CD4-positive, alpha-beta T cell (primary cell): ENCODE measurements at places on chromosomes 3 and 15.

DNA sequence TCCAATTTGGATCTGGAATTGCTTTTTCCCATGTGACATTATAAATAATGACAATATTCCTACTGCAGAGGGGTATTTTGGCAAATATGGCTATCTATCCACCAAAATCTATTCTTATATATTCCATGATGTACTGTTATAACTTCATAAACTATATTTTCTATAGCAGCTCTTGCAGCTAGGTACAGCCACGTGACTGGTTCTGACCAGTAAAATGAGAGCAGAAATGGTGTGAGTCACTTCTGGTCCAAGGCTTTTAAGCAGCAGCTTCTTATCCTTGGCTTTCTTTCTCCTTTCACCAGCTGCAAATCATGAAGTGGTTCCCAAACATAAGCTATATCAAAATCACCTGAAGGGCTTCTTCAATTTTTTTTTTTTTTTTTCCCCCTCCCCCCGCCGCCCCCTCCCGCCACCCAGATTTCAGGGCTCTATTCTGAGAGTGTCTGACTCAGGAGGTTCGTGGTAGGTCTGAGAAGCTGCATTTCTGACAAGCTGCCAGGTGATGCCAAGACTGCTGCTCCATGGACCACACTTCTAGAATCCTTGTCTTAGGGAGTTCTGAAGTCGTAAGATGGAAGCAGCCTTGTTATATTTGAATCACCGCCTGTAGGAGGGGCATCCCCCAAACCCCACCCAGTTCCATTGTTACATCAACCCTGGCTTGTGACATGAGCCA lies 357.5 kb downstream of the CHST2 start:
- no peak for DNase-seq

DNA sequence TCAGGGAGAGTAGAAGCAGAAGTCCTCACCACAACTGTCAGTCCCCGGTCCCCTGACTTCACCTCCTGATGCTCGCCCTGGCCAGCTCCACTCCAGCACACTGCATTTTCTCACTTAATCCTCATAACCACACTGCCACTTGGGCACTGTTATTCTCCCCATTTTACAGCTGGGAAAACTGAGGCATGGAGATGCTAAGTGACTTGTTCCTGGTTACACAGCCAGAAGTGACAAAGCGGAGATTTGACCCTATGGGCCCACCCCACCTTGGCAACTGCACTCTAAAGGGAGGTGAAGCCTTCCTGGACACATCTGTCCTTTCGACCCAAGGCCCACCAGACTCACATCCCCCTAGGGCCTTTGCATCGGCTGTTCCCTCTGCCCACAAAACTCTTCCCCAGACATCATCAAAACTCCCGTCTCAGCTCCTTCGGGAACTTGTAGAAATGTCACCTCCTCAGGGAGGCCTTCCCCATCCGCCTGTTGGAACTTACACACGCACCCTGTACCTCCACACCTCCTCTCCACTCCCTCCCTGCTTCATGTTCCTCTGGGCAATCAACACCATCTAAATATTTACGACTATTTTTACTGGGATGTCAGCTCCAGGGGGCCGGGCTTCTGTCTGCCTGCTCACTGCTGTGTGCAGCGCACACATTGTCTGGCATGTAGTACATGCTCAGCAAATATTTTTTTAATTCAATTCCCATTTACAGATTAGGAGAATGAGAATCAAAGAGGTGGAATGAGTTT lies 3.1 kb downstream of the GRIP2 start:
- DNase-seq: no peak

DNA sequence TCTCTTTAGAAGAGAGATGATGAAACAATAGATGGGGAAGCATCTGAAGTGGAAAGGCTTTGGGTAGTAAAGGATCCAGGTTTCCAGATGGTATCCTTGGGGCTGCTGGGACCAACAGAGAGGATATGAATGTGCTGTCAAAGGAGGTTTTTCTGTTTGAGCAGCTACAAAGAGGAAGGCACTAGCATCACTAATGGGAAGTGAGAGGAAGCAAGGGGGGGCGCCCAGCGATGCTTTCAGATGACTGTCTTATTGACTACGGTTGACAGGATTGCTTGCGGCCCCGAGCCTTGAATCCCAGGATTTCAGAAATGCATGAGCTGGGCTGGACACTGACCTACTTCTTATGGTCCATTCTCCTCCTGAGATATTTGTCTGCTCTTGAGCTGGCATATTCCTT lies 103.8 kb upstream of the GALNT15 start:
- DNase-seq: no peak

- DNase-seq: no peak
Measured at GRCh38 chr15:75397494-75397893, 29.1 kb upstream of the MAN2C1 start.

DNA sequence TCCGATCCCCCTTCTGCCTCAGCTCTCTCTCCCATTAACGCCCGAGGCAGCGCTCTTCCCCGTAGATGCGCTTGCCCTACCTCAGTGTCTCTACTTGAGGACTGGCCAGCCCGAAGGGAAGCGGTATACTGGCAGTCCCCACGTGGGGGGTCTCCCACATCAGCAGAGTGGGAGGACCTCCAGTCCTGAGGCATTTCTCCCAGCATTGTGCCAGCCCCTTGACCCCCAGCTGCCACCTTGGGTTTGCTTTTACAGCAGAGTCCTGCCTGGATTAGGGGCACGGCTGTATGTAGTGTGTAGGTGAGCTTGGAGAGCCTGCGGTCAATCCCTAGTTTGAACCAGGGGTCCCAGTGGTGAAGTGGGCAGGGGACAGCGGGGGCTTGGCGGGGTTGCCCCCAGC lies 767 bp downstream of the SEMA3F start:
- no peak for DNase-seq

- no peak for DNase-seq
Measured at GRCh38 chr3:150602426-150603152, 532 bp upstream of the SELENOT start.

- no peak for DNase-seq
Measured at GRCh38 chr3:15771444-15771843, 26.3 kb downstream of the ANKRD28 start.

- no peak for DNase-seq
Measured at GRCh38 chr3:53180305-53181023, 19.5 kb downstream of the PRKCD start.

- no peak for DNase-seq
Measured at GRCh38 chr3:52023860-52024764, 28.4 kb upstream of the RPL29 start.

DNA sequence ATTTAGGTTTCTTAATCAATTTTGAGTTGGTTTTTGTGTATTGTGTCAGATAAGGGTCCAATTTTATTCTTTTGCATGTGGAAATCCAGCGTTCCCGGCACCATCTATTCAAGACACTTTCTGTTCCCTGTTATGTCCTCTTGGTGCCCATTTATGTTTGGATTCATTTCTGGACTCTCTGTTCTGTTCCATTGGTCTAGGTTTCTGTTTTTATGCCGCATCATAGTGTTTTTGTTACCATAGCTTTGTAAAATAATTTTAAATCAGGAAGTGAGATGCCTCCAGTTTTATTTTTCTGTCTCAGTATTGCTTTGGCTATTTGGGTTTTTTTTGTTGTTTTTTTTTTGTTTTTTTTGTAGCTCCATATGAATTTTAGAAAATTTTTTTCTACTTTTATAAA lies 97.1 kb downstream of the LRRC28 start:
- DNase-seq: no peak

DNA sequence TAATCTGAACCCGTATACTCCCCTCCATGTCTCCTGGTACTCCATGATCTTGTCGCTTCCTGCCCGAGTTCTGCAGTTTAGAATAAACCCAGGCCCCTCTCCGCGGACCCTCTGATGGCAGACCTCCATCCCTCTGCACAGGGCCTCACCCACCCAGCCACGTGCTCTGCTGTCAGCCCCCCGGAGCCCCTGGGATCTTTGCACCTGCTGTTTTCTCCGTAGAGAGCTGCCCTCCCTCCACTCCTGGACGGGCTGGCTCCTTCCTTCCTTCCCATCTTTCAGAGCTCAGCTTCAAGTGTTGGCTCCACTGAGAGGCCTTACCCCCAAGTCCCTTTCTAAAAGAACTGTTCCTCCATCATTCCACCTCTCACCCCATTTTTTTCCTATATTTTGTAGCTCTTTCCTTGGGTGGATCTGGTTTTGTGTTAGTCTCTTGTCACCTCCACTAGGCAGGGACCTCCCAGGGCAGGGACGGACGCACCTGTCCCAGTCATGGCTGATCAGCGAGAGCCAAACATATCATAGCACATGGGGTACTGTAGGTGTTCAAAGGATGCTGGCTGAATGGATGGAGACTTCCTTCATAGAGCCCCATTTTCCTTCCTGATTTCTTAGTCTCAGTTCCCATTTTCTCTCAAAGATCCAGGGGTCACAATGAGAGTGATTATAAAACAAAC lies 106.6 kb downstream of the VGLL4 start:
- DNase-seq: no peak

DNA sequence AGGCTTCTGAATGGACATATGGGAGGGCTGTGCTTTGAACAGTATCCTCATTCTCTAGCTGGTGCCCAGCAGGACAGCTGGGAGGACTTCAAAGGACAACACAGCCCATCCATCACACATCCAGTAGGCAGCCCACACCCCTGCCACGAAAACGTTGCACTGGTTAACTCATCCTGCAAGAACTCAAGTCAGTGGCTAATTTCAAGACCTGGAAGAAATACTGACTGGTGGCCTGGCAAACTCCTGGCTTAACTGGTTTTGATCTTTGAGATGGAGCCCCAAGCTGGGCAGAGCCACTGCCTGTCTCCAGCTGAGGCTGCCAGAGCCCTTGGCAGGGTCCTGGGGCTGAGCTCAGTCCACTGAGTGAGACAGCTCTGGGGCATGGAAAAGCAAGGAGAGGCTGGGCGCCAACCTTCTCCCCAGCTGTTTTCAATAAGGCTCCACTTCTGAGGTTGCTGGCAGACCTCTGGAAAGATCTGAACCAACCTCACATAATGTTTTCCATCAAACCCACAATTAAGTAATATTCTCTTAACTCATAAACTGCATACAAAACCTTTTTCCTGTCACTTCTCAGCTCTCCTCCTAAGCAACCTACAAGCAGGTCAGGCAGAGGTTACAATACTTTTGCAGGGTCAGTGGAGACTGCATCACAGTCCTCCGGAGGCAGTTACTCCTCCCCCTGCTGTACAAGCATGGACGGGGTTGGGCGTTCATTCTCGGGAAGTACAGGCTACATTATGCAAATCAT lies 110.3 kb downstream of the MYLK start:
- DNase-seq: no peak

DNA sequence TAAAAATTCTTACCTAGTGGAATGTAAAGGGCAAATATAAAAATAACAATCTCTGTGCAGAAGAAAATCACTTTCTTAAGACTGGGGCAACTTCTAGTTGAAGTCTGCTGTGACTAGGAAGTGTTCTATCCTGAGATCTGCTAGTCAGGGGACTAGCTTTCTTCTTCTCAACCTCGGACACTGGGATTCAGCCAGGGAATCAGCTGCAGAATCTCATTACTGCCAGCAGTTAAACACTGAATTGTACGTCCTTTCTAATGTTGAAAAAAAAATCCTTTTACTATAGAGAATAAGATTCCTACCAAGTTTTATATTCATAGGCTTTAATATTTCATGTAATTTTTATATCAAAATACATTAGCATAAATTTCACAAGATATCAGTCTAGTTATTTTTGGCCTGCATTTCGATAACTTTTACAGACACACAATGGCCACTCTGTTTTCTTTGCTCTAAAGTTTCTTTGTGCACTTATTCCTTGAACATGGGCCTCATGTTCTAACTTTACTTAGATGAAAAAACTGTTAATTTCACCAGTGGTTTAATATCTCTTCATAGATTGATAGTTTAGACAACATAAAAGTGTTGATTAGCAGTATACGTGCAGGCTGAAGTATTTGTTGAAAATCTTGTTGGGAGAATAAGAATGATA lies 2.6 kb upstream of the NEO1 start:
- DNase-seq: no peak

- no peak for DNase-seq
Measured at GRCh38 chr3:55802816-55803215, 315.7 kb upstream of the WNT5A start.
